ENCODE measurements at places on chromosomes 6 and 20. TPM values are rescaled to one million over a fixed set of nuclear protein-coding genes. Genes with fewer than 3 reads are reported as not detected.

Gene TREM1
- polyA plus RNA-seq: not detected

Gene CRISP2
- not detected for polyA plus RNA-seq

Gene LY6G5C
- 5.0 TPM for polyA plus RNA-seq

Gene FLRT3
- polyA plus RNA-seq: 6.3 TPM

Gene SLC35D3
- 3.8 TPM for polyA plus RNA-seq

Gene MCHR2
- not detected for polyA plus RNA-seq
